ENCODE measurements at places on chromosomes 6 and 20.

DNA sequence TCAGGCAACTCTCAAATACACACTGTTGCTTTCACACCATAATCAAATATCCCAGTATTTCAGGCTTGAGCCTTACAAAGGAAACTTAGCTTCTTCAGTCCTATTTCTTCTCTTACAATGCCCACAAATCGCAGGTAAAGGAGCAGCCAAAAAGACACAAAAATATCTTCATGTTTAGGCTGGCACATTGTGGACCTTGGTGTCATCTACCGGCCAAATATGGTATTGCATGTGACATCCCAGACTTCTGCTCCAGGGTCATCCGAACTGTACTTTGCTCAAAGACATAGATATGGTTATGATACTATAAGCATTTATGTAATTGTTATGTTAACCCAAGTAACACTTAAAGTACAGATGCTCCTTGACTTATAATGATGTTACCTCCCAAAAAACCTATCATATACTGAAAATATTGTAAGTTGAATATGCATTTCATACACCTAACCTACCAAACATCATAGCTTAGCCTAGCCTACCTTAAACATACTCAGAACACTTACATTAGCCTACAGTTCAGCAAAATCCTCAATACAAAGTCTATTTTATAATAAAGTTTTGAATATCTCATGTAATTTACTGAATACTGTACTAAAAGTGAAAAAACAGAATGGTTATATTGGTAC, 4.6 kb downstream of the OR2H2 start:
- DNase-seq, result no peak

- no peak for DNase-seq
Measured at GRCh38 chr6:143130928-143131327, 70.2 kb downstream of the AIG1 start.

- DNase-seq, result no peak
Measured at GRCh38 chr6:30834646-30835045, 49.7 kb upstream of the DDR1 start.

DNA sequence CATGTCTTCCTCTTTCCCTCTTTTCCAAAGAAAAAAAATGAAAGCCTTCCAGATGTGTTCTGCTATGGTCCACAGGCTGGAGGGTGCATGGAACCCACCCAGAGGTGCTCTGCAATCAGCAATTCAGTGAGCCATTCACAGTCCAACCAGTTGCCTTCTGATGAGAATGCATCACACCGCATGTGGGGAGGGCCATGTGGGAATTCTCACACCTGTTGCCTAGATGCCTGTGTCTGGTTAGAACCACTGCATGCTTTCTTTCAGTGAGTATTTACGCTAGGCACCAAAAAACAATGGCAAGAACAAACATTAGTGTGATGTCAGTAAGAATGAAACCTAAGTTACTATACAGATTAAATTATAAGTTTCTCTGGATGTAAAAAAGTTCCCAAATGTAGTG, 311.6 kb upstream of the CDYL start:
- no peak for DNase-seq

DNA sequence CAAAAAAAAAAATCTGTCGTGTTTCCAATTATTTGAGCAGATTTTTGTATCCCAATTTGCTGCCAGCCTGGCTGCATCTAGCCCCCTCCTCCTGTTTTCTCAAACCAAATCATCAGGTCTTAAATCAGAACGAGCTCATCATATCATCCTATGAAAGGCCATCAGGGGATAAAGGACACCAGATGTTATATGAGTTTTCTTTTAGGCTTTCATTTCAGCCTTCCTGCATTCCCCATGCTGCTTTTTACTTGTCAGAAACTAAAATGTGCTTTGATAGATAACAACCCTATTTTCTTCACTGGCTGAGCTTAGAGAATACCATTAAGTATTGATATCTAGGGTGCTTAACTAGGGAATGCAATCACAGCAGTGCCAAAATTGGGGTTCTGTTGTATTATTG, 968.4 kb upstream of the SLC35B3 start:
- DNase-seq, result no peak
